GM23338 (cell line): ENCODE measurements at places on chromosomes 6 and 20. TPM values are rescaled to one million over a fixed set of nuclear protein-coding genes. Genes with fewer than 3 reads are reported as not detected.

MMS22L gene
- 49.5 and 64.2 TPM in 2 replicates for total RNA-seq

GRCh38 chr6:82038631-82039030 lies 208.9 kb downstream of the IBTK start:
- DNase-seq = peak; percentile 6

DNA sequence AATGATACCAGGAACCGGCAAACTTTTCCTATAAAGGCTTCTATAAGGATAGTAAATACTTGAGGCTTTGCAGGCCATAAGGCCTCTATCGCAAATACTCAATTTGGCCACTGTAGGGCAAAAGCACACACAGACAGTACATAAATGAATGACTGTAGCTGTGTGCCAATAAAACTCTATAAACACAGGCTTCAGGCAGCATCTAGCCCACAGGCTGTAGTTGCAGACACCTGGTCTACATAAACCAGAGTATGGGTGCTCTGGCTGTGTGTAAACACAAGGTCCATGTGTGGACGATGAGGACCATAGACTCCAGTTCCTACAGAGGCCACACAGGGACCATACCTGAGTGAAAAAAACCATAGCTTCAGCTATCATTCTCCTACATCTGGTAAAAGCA lies 52.2 kb downstream of the ZMYND8 start:
- no peak for DNase-seq

- no peak for DNase-seq
Observed at GRCh38 chr6:67952948-67953347, 682.1 kb upstream of the ADGRB3 start.

DNA sequence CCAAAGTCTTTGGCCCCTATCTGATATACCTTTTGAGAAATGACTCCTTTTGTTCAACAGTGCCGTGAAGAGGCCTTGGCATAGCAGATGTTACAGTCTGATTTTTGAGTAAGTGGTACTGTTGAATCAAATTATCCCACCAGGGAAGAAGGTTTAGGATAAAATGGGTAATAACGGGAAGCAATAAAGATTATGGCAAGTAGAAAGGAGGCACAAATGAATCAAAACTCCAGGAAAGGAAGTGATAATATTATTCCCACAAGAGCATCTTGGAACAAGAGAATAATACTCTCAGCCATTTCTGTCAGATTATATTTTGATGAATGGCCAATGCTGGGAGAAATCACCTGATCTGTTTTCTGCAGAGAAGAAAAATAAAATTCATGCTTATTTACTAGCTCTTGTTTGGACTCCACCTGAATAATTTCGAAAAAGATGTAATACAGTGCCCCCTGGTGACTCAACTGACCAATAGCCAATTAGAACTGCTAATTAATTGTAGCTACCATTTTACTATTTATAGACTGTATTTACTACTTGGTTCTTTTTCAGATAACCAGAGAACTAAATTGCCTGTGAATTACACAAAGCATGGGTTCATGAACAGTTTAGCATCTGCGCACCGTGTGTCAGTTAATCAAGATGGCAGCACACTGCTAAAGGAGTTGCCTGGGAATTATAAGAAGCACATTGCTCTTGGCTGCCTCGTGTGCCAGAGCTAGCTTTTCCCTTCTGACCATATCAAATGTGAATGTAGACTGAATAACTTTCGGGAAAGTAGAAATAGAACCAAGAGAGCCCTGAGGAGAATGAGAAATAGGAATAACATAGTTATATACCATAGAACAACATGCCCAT lies 78.5 kb upstream of the TRDN start:
- peak; percentile 67 for DNase-seq

DNA sequence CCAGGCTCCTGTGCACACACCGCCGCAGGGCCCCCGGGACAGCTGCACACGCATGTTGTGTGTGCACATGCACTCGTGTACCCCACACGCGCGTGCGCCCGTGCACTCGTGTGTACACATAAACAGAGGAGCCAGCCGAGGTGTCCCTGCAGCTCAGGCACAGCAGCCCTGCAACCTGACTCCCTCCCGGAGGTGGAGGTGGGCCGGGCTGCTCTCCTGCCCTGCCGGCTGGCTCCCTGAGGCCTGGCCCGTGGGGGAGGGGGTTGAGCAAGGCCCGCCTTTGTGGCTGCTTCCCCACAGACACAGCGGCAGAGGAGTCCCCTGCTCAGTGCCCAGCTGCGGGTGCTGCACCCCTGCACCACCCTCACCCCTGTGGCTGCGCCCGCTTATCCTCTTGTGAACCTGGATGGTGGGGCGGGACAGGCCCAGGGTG lies 624 bp downstream of the RBBP8NL start:
- DNase-seq = peak; percentile 71

DNA sequence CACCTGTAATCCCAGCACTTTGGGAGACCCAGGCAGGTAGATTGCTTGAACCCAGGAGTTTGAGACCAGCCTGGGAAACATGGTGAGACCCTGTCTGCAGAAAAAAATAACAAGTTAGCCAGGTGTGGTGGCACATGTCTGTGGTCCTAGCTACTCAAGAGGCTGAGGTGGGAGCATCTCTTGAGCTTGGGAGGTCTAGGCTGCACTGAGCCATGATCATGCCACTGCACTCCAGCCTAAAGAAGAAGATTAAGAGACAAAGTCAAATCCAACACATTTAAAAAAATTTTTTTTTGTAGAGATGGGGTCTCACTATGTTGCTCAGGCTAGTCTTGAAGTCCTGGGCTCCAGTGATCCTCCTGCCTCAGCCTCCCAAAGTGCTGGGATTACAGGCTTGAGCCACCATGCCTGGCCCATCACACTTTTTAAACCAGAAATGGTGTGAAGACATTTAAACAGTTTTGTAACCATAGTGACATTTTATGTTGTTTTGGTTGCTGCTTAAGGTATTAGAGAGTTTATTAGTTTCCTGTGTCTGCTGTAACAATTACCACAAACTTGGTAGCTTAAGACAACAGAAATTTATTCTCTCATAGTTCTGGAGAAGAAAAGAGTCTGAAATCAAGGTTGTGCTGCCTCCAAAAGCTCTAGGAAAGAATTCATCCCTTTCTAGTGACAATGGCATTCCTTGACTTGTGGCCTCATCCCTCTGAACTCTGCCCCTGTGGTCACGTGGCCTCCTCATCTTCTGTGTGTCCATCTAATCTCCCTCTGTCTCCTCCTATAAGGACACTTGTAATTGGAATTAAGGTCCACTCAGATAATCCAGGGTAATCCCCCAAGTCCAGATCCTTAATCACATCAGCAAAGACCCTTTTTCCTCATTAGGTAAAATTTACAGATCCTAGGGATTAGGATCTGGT lies 104.6 kb upstream of the TNFAIP3 start:
- DNase-seq = no peak

- DNase-seq = no peak
Observed at GRCh38 chr20:46696791-46697279, 7.6 kb upstream of the TP53RK start.

DNA sequence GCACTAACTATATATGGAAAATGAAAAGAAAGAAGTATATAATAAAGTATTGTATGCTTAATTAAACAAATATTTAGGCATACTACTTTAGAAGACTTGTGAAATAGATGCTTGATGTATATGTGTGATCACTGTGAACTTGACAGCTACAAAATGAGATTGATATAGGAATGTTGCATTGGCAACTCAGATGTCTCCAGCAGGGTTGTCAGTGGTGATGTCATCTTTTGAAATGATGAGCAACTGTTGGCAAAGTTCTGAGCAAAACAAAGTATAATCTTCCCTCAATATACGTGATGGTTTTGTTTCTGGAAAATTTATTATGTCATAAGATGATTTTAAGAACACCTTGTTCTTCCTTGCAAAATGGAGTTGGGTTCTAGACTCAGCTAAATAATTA lies 133.8 kb downstream of the ARID1B start:
- DNase-seq = no peak

DNA sequence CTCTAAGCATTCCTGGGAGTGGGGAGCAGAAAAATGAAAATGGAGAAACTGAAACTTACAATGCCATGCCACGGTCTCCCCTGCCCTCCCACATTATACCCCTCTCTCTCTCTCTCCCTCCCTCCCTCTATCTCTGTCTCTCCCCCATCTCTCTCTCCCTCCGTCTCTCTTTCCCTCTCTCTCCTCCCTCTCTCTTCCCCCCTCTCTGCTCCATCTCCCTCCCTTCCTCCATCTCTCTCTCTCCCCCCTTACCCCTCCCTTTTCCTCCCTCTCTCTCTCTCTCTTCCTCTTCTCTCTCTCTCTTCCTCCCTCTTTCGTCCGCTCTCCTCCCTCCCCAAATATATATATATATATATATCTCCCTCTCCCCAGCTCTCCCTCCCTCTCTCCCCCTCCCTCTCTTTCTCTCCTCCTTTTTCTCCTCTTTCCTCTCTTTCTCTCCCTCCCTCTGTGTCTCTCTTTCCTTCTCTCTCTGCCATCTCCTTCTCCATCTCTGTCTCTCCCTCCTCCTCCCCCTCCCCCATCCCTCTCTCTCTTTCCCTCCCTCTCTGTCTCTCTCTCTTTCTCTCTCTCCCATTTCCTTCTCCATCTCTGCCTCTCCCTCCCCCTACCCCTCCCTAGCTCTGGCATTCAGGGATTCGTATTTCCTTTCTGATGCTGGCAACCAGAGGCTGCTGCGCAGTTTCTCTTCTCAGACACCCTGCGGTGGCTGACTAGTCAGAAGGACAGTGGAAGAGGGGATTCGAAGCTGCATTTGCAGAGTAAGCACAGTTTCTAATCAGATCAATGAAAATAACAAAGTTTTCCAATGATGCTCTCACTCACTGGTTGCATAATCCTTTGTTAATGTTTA lies 13.9 kb upstream of the VAPB start:
- peak; percentile 92 for DNase-seq
